ENCODE measurements at places on chromosomes 11 and 22.

DNA sequence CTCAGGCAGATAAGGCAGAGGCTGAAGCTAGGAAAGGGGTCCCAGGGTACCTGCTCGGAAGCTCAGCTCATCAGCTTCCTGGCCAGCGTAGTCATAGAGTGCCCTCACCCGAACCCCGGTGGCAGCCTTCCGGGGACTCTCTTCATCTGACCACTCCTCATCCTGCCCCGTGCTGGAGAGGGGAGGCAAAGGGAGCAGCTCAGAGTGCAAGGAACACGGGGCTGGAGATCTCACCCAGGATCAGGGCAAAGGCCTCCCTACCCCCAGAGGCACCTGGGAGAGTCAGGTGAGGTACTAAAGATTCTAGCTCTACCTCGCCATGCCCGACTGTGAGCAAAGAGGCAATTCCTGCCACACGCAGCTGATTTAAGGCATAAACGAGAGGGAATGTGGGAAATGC is 1.6 kb upstream of the ARFGAP2 start:
- DNase-seq: no peak

DNA sequence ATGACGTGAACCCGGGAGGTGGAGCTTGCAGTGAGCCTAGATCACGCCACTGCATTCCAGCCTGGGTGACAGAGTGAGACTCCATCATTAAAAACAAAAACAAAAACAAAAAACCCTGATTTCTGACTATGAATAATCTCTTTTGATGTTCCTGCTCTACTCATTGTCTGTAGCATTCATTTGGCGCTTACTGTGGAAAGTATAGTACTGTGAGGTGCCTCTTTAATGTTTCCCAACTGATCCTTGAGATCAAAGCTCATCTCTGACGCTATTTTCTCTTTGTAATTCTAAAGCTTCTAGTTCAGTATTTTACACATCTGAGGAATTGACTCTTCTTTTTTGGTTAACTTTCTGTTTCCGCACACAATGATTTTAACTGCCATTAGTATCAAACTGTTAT is 60.0 kb downstream of the GRK3 start:
- DNase-seq: no peak

GRCh38 chr11:81839976-81840375 is 893.7 kb downstream of the FAM181B start:
- no peak for DNase-seq

DNA sequence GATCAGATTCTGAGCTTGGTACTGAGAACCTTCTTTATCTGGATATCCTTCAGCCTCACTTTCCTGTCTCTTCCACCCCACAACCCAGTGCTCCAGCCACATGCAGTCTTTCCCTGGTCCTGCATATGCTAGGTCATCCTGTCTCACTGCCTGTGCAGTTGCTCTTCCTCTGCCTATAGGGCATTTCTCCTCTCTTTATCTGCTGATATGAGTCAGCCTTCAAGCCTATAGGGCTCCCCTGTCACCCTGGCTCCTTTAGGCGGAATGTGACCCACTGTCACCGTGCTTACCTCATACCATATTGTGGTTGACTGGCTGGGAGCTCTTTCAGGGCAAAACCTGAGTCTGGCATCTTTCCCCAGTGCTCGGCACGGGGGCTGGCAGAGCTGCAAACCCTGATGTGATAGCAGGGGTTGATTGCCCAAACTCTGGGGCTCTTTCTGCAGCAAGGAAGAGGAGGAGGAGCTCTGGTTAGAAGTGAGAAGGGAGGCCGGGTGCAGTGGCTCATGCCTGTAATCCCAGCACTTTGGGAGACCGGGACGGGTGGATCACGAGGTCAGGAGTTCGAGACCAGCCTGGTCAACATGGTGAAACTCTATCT is 26.3 kb downstream of the MEI1 start:
- DNase-seq: no peak

DNA sequence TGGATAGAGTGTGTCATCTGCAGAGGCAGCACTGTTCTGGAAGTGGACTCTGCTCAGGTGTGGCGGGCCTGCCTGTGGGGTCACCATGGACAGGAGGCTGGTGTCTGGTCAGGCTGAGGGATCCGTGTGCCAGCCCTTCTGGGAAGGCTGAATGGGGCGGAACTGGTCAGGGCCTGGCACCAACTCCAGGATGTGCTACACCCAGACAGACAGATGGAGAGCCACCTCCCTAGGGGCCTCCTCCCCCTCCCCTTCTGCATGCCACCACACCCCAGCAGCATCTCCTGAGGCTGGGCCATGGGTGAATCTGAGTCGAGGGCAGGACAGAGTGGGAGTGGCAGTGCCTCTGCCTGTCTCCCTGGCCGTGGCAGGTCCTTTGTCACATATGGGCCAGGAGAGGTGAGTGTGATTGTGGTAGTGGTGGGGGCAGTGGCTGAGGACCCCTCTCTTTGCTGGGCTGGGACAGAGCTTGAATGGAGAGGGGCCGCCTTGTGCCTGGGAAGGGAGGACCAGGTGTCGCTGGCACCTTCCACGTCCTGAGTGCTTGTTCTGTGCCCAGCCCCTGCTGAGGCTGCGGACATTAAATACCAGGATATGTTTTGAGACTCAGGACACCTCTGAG is 29.1 kb downstream of the ST3GAL4 start:
- no peak for DNase-seq

GRCh38 chr22:25136953-25137576 is 62.6 kb upstream of the CRYBB3 start:
- DNase-seq: no peak
